Neural crest cell (in vitro differentiated cells): ENCODE measurements at places on chromosomes 5 and 9. TPM values are rescaled to one million over a fixed set of nuclear protein-coding genes. Genes with fewer than 3 reads are reported as not detected.

Gene KIF2A
- 96.2 and 101 TPM in 2 replicates for total RNA-seq

DNA sequence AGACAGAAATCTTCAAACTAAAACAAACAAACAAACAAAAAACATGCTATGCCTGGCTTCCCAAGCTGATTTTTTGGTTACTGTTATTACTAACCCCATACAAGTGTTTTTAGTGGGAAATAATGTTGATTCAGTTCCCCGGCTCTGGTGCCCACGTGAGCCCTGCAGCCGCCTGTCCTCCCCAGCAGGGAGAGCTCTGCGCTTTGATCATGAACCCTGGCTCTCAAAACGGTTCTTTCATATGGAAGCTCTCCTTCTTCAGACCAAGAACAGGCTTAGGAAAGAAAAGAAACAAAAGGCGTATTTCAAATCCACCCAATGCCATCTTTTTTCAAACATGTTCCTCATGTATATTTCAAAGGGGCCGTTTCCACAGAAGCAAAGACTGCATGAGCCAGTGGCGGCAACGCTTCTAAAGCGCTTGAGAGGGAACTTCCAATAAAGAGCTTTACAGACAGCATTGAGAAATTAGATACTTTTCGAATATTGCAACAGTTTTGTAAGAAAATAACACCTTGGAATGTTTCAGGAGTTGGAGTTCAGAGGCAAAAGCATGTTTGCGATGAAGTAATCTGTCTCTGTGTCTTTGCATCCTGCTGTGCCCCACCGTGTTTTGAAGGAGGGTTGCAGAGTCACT is 74.8 kb downstream of the ICE1 start:
- peak; percentile 33 for DNase-seq
- H3K4me1 ChIP-seq = peaks cover 33% of the 10 kb centered on the region
- peaks cover 24% of the 10 kb centered on the region for H3K27me3 ChIP-seq
- H3K27ac ChIP-seq = no peak overlapping the region

DNA sequence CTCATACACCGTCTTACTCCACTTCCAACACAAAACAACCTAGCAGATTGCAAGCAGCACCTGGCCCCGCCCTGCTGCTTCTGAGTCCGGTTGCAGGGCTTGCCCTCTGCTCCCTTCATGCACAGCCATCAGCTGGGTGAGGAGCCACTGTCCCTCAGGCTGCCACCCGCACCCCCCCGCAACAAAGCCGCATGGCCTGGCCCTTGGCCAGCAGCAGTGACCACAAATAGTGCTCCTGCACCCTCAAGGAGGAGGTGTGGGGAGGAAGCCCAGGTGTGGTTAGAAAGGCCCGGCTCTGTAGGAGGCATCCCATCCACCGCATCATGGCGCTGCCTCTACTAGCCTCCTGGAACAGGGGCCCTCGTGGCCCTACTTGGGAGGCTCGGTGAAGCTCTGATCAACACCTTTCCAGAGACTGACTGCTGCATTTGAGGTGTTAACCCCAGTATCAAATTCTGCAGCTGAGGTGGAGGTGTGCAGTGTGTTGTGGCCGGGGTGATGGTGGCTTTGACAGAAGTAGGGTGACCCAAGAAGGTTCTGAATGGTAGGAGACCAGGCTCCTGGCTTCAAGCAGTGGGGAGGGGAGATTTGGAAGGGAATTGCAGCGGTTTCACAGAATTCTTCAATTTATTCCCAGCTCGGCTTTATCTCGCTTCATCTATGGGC is 52.7 kb downstream of the WNK2 start:
- H3K4me3 ChIP-seq = no peak overlapping the region
- H3K4me1 ChIP-seq = peaks cover 5% of the 10 kb centered on the region
- no peaks in the 10 kb centered on the region for H3K36me3 ChIP-seq
- H3K27ac ChIP-seq = no peak overlapping the region
- no peaks in the 10 kb centered on the region for H3K27me3 ChIP-seq
- no peak for DNase-seq

GRCh38 chr9:123347289-123348060 is 8.5 kb upstream of the CRB2 start:
- DNase-seq = no peak
- H3K27me3 ChIP-seq = peaks cover 24% of the 10 kb centered on the region
- no peak overlapping the region for H3K27ac ChIP-seq
- H3K4me3 ChIP-seq = no peak overlapping the region
- H3K36me3 ChIP-seq = no peaks in the 10 kb centered on the region
- no peaks in the 10 kb centered on the region for H3K4me1 ChIP-seq

GRCh38 chr5:129541648-129542251 is 81.7 kb downstream of the ADAMTS19 start:
- H3K4me1 ChIP-seq = no peaks in the 10 kb centered on the region
- H3K4me3 ChIP-seq = no peak overlapping the region
- H3K27ac ChIP-seq = no peak overlapping the region

DNA sequence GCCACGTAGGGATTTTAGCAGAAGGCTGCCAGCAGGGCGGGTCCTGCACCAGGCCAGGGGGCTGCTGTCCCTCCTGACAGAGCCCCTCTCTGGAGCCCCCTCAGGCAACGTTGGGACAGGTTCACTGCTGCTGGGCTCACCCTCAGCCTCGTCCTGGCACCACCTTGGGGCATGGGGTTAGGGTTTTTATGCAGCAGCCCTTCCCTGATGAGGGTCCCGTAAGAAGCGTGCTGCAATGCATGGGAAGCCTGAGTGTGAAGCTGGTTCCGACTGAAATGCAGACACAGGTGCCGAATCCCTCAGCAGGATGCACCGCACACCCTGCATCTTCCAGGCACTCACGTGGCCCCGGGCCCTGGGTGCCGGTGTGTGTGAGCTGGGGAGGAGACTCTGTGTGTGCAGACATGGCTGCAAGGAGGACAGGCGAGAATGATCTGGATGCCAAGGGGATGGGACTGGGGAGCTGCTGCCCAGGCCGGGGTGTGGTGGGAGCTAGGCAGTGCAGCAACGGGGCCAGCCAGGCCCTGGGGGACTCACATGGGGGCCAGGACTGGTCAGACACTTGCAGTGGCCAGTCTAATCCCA is 27.1 kb downstream of the ZDHHC11B start:
- no peaks in the 10 kb centered on the region for H3K36me3 ChIP-seq
- DNase-seq = no peak
- peak overlapping the region; percentile 49 for H3K4me3 ChIP-seq
- H3K4me1 ChIP-seq = peaks cover 28% of the 10 kb centered on the region
- H3K27me3 ChIP-seq = peaks cover 2% of the 10 kb centered on the region

GRCh38 chr5:91328743-91329142 is 54.4 kb downstream of the ARRDC3 start:
- DNase-seq = no peak
- H3K4me1 ChIP-seq = peaks cover 13% of the 10 kb centered on the region
- no peaks in the 10 kb centered on the region for H3K27me3 ChIP-seq
- H3K36me3 ChIP-seq = no peaks in the 10 kb centered on the region
- no peak overlapping the region for H3K27ac ChIP-seq

- H3K27me3 ChIP-seq = no peaks in the 10 kb centered on the region
- no peak overlapping the region for H3K4me3 ChIP-seq
- no peak for DNase-seq
- no peaks in the 10 kb centered on the region for H3K36me3 ChIP-seq
Observed at GRCh38 chr5:109611505-109611904, 78.2 kb upstream of the MAN2A1 start.

Gene WDR31
- 3.5 and 3.6 TPM in 2 replicates for total RNA-seq

GRCh38 chr5:178544166-178544834 is 45.9 kb downstream of the COL23A1 start:
- peaks cover 45% of the 10 kb centered on the region for H3K27me3 ChIP-seq
- no peaks in the 10 kb centered on the region for H3K36me3 ChIP-seq
- H3K27ac ChIP-seq = peak overlapping the region; percentile 83

GRCh38 chr5:170178814-170179213 is 54.0 kb upstream of the C5orf58 start:
- no peak for DNase-seq
- no peaks in the 10 kb centered on the region for H3K27me3 ChIP-seq
- H3K36me3 ChIP-seq = no peaks in the 10 kb centered on the region
- no peak overlapping the region for H3K27ac ChIP-seq
- peaks cover 11% of the 10 kb centered on the region for H3K4me1 ChIP-seq

Gene SLC28A3
- not detected in 2 replicates for total RNA-seq

GRCh38 chr5:149317281-149318048 is 27.8 kb upstream of the GRPEL2 start:
- no peak overlapping the region for H3K4me3 ChIP-seq
- H3K36me3 ChIP-seq = no peaks in the 10 kb centered on the region
- H3K27ac ChIP-seq = peak overlapping the region; percentile 57
- H3K4me1 ChIP-seq = no peaks in the 10 kb centered on the region
- H3K27me3 ChIP-seq = no peaks in the 10 kb centered on the region

- H3K4me1 ChIP-seq = peaks cover 41% of the 10 kb centered on the region
- H3K27ac ChIP-seq = no peak overlapping the region
- DNase-seq = no peak
- H3K27me3 ChIP-seq = no peaks in the 10 kb centered on the region
Observed at GRCh38 chr5:61465066-61465465, 133.0 kb downstream of the ZSWIM6 start.

DNA sequence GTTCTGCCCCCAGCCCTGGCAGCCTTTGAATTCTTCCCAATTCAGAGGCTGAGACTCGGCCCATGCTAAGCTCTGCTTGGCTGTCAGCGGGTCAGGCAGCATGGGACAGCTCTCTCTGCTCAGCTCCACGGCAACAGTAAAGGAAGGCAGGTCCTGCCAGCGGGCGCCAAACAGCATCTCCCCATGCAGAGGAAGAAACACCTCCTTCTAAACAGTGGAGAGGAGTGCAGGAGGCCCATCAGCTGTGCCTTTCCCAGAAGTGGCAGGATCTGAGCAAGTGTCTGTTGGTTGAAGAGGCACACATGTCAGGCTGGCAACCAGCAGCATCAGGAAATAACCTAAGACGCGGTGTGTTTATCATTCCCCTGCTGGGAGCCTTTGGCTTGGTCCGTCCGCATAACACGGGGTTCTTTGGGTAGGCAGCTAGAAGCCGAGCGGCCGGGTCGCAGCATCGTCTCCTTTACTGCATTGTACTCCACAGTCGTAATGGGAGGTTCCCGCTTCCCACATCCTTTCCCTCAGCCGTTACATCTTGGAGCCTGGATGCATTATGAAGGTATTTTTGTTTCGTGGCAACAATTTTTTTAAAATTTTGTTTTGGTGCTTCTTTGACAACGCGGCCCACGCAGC is 42.7 kb upstream of the NCS1 start:
- no peaks in the 10 kb centered on the region for H3K27me3 ChIP-seq
- peaks cover 8% of the 10 kb centered on the region for H3K36me3 ChIP-seq
- no peak overlapping the region for H3K4me3 ChIP-seq
- DNase-seq = no peak
- H3K4me1 ChIP-seq = peaks cover 54% of the 10 kb centered on the region

GRCh38 chr9:5421163-5421562 is 16.6 kb downstream of the PLGRKT start:
- H3K36me3 ChIP-seq = peaks cover 9% of the 10 kb centered on the region
- no peak overlapping the region for H3K27ac ChIP-seq
- no peaks in the 10 kb centered on the region for H3K27me3 ChIP-seq
- H3K4me1 ChIP-seq = no peaks in the 10 kb centered on the region
- no peak for DNase-seq
- no peak overlapping the region for H3K4me3 ChIP-seq

GRCh38 chr5:107563959-107564544 is 106.7 kb downstream of the EFNA5 start:
- peaks cover 65% of the 10 kb centered on the region for H3K4me1 ChIP-seq
- no peak for DNase-seq
- H3K36me3 ChIP-seq = peaks cover 4% of the 10 kb centered on the region
- H3K27me3 ChIP-seq = no peaks in the 10 kb centered on the region

DNA sequence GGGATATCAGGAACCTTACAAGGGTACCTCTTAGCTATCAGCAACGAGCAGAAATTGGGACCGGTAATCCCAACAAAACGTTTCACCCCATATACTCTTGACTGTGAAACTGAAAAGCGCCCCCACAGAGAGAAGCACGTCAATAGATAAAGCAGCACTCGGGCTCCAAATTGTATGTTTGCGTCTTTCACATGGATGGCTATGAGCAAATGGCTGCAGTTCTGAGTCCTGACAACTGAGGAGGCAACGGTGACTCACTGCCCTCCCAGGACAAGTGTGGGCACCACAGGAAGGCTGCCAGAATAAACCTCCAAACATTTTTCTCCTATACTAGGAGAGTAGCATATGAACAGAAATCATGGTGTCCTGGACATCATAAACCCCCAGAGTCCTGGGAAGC is 36.6 kb downstream of the SEMA4D start:
- no peaks in the 10 kb centered on the region for H3K27me3 ChIP-seq
- H3K4me3 ChIP-seq = no peak overlapping the region
- no peak for DNase-seq
- H3K36me3 ChIP-seq = no peaks in the 10 kb centered on the region
- peaks cover 22% of the 10 kb centered on the region for H3K4me1 ChIP-seq

DNA sequence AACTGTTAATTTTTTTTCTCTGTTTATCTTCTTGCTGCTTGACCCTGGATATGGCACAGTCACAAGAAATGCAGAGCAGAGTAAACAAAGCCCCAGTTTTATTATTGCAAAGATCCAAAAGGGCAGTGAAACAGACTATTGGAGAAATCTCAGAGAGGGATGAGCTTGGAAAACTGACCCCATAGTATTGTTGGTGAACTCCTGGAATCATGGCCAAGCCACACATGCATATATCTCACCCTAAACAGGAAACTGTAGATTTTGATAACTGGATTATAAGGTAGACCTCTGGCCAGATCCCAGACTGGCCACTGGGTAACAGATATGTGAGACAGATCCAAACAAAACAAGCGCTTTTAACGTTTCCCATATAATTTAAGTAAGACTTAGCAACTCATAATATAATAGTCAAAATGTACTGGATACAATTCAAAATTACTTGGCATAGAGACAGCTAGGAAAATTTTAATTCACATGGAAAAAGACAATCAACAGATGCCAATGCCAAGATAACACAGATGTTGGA is 263.5 kb upstream of the SEMA6A start:
- H3K27me3 ChIP-seq = no peaks in the 10 kb centered on the region
- H3K4me3 ChIP-seq = no peak overlapping the region
- no peaks in the 10 kb centered on the region for H3K4me1 ChIP-seq
- H3K27ac ChIP-seq = no peak overlapping the region
